ENCODE measurements at places on chromosomes 3 and 15.

- no peak for DNase-seq
Observed at GRCh38 chr3:154844863-154845262, 235.3 kb upstream of the MME start.

- DNase-seq = no peak
Observed at GRCh38 chr3:138327831-138328230, 1.8 kb downstream of the NME9 start.

DNA sequence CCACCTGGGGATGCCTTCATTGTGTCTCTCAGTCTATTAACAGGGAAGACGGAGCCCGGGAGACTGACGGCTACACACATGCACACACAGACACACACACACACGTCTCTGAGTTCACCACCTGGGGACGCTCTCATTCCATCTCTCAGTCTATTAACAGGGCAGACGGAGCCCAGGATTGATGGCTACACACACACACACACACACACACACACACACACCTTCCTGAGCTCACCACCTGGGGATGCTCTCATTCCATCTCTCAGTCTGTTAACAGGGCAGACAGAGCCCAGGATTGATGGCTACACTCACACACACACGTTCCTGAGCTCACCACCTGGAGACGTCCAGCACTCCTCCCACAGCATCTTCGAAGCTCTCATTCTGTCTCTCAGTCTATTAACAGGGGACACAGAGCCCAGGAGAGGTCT, 143.9 kb downstream of the OR4M2 start:
- DNase-seq = no peak

DNA sequence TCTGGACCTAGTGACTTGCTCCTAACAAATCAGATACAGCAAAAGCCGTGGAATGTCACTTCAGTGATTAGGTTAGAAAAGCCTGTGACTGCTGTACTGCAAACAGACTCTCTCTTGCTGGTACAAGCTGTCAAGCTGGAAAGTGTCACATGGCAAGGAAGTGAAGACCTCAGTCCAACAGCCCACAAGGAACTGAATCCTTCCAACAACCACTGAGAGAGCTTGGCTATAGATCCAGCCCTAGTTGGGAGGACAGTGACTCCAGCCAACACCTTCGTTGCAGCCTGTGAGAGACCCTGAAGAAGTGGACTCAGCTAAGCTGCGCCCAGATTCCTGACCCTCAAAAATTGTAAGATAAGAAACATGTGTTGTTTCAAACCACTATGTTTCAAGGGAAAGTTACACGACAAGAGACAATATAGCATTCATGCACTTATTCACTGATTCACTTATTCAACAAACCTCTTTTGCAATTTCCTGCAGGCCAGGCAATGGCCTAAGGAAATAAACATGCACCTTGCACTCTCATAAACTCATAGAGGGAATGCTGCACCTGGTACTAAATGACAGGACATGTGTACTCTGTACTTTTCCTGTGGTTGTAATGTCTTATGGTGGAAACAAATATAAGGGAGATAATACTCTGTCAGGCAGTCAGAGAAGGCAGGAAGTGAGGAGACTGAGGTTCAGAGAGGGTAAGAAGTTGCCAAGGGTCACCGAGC, 142.9 kb downstream of the CADPS start:
- DNase-seq = no peak

DNA sequence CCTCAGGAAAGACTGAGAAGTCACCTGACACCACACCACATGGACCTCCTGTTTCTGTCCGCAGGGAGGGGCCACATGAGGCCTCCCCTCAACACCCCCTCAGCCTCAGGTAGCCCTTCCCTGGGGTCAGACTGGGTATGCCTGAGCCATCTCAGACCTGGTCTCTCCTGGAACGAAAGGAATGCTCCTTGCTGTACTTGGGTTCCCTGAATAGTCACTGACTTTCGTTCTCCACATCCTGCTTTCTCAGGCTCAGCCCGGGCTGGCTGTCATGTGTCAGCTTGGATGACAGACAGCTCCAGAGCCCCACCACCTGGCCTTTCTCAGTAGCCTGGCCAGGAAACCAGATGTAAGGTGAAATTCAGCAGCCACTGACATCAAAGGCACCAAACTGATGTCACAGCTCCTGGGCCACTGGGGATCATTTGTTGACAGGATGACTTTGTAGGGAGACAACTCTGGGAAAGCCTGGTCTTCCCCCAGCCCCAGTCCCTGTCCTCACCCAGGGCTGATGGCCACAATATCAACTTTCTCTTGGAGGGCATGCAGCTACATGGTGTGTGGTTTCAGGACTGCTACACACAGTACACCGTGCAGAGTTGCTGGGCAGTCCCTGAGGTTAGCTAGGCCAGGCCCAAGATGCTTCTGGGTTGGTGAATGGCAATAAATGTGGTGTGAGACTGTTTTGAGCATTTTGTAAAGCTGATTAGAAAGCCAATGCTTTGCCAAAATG, 141.4 kb upstream of the MRPS22 start:
- DNase-seq = no peak

- no peak for DNase-seq
Observed at GRCh38 chr3:104004956-104005355, 1361.8 kb upstream of the ALCAM start.

DNA sequence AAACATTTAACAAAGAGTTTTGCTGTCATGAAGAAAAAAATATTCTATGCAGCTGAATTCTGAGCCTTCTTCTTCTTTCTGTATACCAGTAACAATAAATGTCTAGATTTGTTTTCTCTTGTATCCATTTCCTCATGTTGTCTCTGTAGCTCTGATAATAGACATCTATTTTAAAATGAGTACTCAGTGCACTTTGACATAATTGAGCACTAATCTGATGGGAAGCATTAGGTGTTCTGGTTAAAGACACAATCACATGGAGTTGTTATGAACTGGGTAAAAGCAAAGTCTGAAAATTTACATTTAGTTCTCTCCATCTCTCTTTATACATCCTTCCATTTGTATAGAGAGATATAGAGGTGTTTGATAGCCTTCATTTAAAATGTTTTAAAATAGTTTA, 230.0 kb downstream of the BCHE start:
- no peak for DNase-seq

DNA sequence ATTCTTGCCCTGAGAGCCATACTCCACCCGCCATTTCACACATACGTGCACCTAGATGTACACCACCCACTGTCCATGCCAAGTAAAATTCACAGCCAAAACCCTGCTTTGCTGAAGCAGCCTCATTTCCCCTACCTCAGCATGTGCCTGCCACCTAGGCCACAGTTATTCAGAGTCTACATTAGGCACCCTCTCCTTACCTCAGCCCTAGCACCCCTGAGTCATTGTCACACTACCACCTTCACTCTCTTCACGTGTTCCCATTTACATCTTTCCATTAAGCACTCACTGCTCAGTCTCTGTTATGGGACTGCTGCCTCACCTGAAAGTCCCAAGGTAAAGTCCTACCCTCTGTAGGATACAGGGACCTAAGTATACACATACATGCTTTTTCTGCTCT, 70.0 kb downstream of the SETD5 start:
- no peak for DNase-seq

- no peak for DNase-seq
Observed at GRCh38 chr3:123559040-123559861, 25.6 kb downstream of the HACD2 start.

- DNase-seq = no peak
Observed at GRCh38 chr15:68431037-68431791, 749 bp downstream of the ITGA11 start.

DNA sequence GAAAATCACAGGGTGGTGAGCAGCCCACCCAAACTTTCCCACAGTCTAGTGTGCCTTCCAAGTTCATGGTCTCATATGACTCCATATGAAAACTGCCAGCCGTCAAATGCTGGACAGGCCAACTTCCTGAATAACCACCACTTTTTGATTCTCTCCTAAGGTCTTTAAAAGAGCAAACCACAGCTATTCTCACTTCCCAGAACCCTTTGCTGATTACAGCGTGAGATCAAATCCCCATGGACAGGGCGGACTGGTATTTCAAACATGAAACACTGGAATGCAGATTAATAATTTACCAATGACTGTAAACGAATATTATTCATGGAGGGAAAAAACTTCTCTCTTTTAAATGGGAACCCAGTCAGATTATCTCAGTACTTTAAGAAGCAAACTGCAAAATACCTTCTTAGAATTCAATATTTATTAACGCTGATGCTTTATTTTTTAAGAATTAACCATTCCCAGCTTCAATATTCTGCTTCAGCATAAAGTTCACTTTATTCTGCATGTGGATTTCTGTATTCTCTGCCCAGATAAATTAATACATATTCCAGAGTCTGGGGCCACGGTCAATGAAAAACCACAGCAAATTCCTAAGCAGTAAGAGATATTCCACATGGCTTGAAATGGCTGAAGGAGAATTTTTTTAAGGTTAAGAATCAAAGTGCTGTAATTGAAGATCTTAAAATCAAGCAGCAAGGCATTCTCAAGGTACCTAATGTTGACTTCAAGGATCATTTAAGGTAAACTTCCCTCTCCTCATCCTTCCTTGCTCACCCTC, 42.9 kb downstream of the MYO1E start:
- DNase-seq = no peak

DNA sequence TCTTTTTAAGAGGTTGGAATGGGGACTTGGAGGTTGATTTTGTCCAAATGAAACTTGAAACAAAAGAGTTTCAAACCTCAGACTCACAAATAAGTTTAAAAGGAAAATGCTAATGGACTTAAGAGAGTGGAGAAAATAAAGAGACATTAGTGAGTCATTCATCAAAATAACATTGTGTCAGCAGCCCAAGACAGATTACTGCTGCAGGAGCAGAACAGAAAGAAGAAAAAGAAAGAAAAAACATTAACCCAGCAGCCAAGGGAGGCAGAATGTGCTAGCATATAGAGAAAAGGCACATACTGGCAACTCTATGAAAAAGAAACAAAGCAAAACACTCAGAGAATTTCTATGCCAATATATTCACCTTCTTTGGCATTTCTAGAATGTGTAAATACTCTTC, 42.6 kb downstream of the ADAMTS9 start:
- DNase-seq = no peak

DNA sequence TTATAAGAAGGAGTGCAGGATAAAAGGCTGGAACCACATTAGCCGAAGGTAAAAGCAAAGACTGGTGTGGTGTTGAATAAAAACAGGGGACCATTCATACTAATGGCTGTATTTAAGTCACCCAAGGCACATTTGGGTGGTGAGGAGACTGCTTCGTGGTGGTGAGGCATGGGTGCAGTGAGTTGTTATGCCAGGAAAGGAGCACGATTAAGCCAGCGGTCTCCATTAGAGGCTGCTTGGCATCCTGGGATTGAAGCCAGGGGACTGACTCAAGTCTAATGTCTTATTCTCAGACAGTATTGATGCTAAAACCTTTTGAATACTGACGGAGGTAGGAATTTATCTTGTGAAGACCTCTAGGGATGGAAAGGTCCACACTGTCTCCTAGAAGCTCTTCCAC, 21.9 kb downstream of the FEM1B start:
- no peak for DNase-seq

- DNase-seq = no peak
Observed at GRCh38 chr3:105791919-105792786, 76.7 kb downstream of the CBLB start.

GRCh38 chr15:78501857-78502256, 5.5 kb upstream of the HYKK start:
- no peak for DNase-seq

DNA sequence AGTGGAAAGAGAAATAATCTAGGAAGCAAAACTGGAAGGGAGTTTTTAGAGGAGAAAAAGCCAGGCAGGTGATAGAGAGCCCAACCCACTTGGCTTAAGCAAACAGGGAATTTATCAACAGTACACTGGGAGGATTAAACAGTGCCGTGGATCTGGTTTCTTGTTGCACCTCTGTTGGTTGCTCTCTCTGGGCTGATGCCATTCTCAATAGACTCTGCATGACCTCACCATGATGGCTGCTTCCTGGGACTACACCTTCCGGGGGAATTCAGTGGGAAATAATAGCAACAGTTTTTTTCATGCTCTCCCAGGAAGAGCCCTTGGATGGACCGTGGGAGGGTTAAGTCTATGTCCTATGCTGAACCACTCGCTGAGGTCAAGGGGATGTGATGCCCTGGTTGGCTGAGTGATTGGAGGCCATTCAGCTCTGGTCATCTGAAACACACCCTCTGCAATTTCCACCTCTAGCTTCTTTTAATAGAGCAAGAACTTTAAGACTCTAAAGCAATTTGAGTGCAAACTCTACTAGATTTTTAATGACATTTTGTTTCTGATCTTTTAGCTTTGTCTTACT, 74.2 kb downstream of the EPHB1 start:
- no peak for DNase-seq

- no peak for DNase-seq
Observed at GRCh38 chr15:29822100-29822683, at the start of gene TJP1. Gene TJP1 (minus strand): TSS chr15:29822468. CDS start chr15:29822028, 440 bp downstream.

DNA sequence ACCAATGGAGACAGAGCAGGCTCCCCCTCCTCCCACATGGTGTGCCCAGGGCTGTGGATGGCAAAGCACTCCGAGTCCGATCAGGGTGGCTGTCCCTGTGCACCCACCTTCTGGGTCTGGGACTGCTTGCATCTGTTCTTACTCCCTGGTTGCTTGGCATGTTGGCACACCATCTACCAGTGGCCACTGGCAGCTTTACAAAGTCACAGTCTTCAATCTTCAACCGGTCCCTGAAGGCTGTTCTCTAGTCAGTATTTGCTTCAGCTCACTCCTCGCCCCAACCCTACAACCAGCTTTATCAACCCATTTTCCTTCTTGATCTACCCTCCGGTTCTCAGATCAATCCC, 14.8 kb downstream of the HOMER2 start:
- no peak for DNase-seq

DNA sequence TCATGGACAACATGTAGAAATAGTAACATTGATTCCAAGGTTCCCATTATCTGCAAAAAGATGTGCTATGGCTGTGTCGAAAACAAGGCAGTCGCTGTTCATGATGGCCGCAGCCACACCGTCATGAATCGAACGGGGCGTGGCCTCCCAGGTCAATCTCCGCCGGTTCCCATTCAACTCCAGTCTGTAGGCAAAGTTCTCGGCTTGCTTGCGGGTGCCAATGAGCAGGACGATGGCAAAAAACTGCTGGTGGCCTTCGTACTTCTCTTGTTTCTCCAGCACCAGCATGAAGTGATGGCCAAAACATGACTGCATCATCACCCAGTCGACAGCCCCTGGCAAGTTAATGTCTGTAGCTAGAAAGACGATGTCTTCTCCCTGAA, 20.8 kb downstream of the SIAH2 start:
- DNase-seq = no peak

DNA sequence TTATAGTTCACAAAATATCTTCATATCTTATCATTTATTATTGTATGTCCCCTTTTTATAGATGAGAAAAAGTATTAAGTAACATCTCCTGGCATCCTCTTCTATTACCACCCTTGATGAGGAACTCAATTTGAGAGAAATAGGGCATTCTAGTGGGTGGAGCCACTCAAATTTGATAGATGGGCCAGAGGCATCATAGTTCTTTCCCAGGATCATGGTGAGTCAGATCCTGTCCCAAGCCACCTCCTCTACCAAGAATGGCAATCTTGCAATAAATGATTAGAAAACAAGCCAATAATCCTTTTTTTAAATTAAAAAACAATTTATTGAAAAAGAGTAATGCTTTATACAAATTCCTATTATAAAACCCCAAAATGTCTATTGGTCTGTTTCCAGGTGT, 16.8 kb downstream of the CLDN1 start:
- no peak for DNase-seq

All from stimulated activated CD4-positive, alpha-beta T cell treated with anti-CD3 and anti-CD28 coated beads, Interleukin-15, amount 100 ng/mL, for 1 hour (primary cell).